ENCODE measurements at places on chromosomes 11 and 22.
A peak's percentile ranks its signal among the peaks of the same experiment; 100 is the strongest.

DNA sequence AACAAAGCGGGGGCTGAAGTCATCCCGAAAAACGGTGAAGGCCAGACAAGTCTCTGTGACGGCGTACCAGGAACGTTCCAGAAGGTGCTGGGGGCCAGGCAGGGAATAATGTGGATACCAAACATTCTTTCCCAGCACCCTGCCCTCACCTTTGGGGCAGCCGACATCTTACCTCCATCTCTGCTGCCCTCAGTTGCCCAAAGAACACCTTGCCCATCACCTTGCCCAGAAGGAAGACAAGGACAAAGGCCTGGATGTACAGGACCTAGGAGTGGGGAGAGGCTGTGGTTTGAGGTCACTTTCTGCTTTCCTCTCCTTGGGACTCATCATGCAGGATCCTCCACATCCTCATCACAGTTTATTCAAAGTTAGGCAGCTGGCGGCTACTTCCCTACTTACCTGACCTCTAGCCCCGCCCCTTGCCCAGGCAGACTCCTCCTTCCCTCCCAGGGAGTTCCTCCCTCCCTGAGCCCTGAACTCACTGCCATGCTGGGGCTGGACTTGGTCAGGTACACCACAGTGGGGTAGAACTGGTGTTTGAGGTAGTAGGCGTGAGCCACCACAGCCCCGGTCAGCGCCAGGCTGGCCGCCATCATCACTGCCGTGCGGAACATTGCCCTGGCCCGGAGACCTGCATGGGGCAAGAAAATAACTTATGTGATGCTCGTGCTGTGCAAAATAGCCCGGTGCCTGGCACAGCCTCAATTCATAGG, 1.2 kb downstream of the SYVN1 start:
- DNase-seq, result no peak

- no peak for DNase-seq
These were observed 7.7 kb downstream of the KCNQ1 start for GRCh38 chr11:2452321-2453012.

DNA sequence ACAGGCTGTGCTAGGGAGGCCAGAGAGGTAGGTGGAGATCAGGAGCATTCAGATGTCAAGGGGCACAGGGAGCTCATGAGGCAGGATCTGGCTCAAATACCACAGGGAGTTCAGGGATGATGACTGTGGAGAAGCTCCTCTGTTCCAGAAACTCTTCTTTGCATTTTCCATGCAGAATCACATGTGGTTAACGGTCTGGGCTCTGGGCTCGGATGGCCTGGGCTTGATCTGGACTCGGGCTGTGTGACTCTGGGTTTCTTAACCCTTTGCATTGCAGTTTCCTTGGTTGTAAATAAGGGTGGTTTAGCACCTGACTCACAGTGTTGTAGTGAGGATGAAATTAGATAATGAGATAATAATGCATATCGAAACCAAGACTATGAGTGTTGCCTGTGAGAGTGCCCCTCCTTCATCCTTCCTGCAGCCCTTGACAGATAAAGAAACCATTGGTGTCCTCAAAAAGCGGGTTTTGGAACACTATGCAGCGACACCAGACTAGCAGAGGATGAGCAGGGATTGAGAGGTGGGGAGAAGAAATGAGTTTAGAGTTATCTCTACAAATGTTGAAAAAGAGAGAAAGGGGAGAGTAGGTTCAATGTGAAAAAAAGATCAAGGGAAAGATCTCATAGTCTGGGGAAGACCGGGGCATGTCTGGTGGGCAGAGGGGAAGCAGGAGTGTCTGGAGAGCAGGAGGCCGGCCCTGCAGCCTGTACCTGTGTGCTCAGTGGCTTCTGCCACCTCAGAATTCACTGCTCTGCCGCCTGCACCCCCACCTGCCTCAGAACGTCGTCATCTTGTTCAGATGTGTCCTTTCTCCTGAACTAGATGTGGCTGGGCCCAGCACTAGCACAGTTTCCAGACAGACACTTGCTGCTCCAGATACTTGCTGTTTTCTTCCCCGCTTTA, 197.8 kb upstream of the SORL1-AS1 start:
- DNase-seq, result no peak

DNA sequence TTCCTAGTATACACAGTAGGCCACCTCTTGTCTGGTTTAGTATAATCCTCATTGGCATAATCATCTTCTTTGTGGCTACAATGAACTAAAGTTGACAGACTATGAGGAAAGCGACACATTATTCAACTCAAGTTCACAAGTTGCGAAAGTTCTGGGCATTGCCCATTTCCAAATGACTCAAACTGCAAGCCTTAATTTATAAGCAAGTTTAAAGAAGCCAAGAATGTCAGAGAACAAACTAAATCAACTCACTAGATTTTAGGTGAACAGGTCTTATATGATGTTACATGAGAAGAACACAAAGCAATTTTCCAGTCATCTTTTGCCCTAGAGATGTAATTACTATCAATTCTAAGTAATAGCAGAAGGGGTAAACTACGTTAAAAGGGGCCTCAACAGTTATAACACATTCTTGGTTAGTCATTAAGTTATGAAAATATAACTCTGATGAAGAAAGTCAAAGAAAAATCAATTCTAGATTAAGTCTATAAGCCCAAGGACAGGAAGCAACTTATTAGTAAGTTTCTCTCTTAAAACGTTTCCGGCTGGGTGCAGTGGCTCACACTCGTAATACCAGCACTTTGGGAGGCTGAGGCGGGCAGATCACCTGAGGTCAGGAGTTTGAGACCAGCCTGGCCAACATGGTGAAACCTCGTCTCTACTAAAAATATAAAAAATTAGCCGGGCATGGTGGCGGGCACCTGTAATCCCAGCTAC, 21.5 kb downstream of the PICALM start:
- no peak for DNase-seq

DNA sequence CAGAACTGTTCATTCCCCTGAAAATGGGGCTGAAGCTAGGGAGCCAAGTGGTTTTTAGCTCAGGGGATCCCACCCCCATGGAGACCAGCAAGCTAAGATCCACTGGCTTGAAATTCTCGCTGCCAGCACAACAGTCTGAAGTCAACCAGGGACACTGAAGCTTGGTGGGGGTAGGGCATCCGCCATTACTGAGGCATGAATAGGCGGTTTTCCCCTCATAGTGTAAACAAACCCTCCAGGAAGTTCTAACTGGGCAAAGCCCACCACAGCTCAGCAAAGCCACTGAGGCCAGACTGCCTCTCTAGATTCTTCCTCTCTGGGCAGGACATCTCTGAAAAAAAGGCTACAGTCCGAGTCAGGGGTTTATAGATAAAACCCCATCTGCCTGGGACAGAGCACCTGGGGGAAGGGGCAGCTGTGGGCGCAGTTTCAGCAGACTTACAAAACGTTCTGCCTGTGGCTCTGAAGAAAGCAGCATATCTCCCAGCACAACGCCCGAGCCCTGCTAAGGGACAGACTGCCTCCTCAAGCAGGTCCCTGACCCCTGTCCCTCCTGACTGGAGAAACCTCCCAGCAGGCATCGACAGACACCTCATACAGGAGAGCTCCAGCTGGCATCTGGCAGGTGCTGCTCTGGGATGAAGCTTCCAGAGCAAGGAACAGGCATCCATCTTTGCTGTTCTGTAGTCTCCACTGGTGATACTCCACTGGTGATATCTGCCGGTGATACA, 32.7 kb downstream of the GAB4 start:
- DNase-seq, result no peak

- DNase-seq, result no peak
These were observed 356 bp downstream of the TYMP start for GRCh38 chr22:50529416-50529896.

GRCh38 chr11:850775-851763, 8.4 kb downstream of the TSPAN4 start:
- DNase-seq, result no peak

DNA sequence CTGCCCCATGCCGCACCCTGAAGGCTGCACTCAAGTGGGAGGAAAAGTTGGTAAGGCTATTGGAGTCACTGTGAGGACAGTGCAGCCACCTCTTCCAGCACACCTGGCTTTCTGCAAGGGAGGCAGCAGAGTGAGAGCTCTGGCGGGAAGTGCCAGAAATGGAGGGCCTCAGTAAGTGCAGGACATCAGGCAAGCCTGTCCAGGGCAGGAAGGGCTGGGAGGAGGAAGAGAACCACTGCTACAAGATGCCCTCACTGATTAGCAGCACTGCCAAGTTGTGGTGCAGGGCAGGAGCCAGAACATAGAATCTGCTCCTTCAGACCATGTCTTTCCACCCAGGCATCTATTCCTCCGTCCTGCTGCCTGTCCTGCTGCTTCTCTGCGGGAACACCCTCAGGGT, 61.2 kb upstream of the CLTCL1 start:
- DNase-seq, result no peak

- no peak for DNase-seq
These were observed 17.1 kb downstream of the CRELD2 start for GRCh38 chr22:49935561-49935960.

DNA sequence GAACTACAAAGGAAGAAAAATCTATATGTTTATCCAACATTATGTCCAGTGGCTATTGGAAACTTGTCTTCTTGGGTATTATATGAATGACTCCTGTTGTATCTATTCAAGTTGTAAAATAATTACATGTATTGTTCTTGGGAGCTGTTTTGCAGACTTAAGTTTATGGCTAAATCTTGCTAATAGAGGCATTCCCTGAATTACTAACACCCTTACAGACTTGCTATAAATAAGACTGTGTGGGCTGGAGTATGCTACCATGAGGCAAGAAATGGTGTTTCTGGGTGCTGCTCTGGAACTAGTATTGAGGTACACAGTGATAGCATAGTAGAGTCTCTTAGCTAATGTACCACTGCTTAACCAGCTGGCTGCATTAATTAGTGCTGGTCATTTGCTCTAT, 155.1 kb downstream of the HIPK3 start:
- DNase-seq, result no peak

- DNase-seq, result no peak
These were observed 12.2 kb upstream of the CRKL start for GRCh38 chr22:20904980-20905355.

GRCh38 chr11:15577519-15577918, 462.8 kb downstream of the INSC start:
- DNase-seq, result peak; percentile 8

GRCh38 chr22:27517361-27518155, 284.0 kb downstream of the MN1 start:
- no peak for DNase-seq

- no peak for DNase-seq
These were observed 15.9 kb downstream of the MCAT start for GRCh38 chr22:43127166-43127908.

DNA sequence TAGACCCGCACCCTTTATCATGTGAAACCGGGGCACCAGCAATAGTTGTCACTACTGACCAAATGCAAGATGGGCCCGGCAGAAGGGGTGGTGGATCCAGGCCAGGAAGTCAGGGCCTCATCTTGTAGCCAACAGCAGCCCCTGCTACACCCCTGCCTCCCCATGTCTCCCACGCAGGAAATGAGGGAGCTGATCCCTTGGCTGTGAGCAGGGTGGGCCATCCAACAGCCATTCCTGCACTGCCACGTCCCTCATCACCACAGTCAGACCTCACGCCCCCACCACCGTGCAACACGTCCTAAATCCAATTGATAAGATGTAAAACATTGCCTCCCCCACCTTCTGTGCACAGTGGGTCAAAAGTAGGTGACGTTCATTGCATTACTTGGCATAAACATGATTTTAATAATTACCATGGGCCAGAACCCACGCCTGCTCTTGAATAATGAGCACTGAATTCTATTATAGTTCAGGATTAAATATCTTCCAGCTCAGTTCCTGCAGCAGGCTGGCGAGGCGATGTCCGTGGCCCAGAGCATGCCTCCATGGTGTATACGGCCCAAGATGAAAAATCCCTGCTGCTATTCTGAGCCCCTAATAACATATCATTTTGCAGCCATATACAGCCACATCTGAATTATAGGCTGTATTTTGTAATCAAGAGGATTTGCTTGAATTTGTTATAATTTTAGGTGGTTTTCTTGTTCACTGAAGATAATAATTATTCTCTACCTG, 1373.8 kb downstream of the BRD1 start:
- no peak for DNase-seq

DNA sequence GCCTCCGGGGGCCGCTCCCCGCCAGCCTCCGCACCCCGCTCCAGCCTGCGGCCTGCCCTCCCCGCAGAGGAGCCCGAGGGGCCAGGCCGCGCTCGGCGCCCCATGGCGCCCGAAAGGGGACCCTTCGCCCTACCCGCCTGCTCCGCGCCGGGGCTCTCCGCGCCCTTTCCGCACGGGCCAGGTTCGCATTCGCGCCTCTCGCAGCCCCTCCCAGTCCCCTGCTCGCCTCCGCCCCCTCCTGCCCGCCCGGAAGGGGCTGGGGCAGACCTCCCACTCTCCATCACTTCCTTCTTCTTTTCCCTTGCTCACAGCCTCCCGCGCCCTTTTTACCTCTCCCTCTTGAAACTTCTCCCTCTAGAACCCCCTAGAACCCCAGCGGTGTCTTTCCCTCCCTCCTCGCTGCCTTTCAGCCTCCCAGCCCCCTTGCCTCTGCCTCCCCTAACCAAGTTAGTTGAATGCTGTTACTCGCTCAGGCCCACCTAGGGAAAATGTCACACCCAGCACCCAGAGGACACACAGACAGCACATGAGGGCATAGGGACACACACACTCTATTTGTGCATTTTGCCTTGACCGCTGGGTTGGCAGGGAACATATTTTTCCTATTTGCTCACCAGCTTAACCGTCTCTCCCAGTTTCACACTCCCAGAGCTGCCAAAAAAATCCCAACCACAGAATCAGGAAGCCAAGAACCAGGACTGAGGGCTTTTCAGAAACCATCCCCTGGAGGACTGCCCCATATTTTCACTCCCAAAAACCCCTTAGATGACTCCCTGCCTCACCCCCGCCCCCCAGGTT, at the start of gene SLC43A3:
Gene SLC43A3 (minus strand): TSS at position 193 of the 798 bp plus-strand sequence. CDS start 949 bp downstream, outside the sequence.
- DNase-seq, result peak; percentile 33

GRCh38 chr22:39956932-39957664, 3.1 kb upstream of the TMA7B start:
- no peak for DNase-seq

GRCh38 chr11:7436657-7437056, 48.6 kb upstream of the OLFML1 start:
- no peak for DNase-seq

GRCh38 chr11:95739108-95739938, 50.3 kb downstream of the FAM76B start:
- no peak for DNase-seq

DNA sequence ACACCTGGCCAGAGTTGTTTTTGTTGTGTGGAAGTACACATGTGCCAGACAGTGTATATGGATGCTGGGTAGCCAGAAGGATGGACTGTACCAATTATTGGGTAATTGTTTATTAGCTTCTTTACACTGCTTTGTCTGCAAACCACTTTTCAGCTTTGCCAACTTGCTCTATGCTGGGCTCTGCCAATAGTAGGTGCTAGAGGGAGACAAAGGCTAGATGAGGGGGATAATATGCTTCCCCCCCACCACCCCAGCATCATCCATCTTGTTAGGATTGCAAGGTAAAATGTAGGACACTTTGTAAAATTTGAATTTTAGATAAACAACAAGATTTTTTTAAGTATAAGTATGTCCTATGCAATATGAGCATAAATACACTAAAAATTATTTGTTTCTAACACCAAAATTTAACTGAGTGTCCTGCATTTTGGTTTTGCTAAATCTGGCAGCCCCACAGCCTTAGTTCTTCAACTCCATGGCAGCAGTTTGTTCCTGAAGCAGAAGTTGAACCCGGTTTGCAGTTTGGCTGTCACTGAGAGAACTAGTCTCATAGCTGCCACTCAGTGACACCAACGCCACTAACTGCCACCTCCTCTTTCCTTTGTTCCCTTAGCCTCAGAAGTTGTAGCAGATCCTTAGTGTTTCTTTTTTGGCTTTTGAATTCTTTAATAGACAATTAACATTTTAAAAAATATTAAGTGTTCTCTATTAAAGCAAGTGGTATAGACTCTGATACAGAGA, 78.8 kb downstream of the CCDC81 start:
- no peak for DNase-seq
